Natural killer cell (primary cell): ENCODE measurements at places on chromosomes 1 and 21. TPM values are rescaled to one million over a fixed set of nuclear protein-coding genes. Genes with fewer than 3 reads are reported as not detected.

The SRSF10 gene
- 281 TPM for total RNA-seq

GRCh38 chr1:189787201-189787600, 690.5 kb downstream of the BRINP3 start:
- no peak for DNase-seq

DNA sequence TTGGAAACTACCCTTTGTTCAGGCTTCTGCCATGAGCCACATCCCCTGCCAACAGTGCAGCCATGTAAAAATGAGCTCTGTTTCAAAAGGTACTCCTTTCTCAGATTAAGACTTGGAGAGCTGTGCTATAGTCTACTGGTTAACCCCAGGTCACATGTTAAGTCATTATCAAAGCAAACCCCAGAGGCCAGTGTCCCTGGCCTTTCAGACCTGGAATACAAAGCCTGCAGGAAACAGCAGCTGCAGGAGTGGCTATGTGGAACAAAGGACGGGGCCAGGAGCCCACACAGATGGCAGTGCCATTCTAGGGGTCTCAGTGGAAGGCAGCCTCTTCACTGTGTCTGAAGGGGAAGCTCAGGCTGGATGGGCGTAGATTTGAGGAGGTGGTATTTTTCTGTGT, 6.7 kb downstream of the ZNF496 start:
- no peak for DNase-seq

GRCh38 chr1:226671277-226671676, 67.8 kb downstream of the ITPKB start:
- no peak for DNase-seq

The BATF3 gene
- total RNA-seq = 3.6 TPM

The CC2D1B gene
- 78.4 TPM for total RNA-seq

DNA sequence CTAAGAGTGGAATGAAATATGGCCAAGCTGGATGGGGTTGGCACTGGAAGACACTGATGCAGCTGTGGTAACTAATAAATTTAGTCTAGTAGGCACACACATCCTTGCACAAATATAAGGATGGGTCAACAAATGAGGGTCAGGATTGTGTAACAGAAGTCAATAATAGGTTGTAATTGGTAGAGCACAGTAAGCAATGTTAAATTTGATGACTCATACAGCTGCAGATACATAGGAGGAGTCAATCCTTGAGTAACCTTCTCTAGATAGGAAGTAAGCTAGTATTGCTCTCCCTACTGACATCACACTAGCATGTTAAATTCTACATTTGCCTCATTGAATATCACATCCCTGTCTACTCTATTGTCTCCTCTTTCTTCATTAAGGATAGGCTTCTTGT, 332.1 kb downstream of the PTPRC start:
- DNase-seq = no peak

DNA sequence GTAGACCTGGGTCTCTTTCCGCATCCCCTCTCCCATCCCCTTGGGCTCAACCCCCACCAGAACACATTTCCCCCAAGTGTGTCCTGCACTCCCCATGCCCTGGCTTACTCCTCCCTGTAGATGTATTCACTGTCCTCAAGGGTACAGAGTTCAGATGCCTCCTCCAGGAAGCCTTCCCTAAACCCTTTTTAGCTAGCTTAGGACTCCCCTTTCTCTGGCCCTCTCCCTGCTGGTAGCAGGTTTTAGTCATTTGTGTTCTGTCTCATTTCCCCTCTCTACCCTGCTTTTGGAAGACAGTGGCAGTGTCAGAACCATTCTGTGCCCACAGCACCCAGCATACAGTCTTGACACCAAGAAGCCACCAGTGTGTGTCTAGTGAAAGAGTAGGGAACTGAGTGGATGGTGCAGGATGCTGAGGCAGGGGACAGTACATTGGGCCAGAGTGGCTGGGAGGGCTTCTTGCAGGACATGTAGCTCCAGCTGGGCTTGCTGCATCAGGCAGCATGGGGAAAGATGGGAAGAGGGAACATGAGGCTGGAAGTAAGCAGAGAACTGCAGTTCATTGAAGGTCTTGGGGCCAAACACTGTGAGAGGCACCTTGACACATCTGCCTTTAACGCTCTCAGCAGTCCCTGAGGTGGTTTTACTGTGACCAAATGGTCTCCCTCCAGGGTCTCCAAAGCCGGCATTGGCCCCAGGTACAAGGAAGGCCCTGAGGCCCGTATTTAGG, 2.5 kb downstream of the FOXO6 start:
- no peak for DNase-seq
